ENCODE measurements at places on chromosomes 1 and 21.
A peak's percentile ranks its signal among the peaks of the same experiment; 100 is the strongest.

DNA sequence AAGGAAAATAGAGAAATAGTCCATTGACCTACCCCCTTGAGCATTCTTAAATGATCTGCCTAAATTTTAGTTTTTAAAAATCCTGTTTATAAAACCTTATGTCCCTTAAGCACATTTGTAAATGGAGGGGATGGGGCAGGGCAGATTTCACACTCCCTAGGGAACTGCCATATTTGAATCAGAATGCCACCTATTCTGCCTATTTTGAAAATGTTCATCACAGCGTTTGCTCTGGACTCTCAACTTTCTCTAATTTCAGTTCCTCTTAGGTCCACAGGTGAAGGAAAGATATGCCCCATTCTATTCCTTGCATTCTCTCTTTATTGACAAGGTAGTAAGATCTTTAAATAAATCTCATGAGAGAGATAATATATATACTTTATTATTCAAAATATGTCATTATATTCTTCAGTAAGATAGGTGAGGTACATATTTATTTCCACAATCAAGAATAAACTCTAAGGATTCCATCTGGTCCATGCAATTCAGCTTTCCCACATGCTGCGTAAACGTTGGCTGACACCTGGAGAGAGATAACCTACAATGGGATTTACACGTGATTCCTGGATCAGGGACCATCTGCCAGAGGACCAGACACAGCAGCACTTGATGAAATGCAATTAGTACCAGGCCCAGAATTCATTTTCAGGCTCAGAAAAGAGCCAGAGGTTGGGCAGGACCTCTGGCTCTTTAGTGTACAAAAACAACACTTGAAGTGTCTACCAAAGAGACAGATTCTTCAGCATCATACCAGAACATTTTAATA lies 1.2 kb upstream of the LPGAT1 start:
- no peak for DNase-seq

- no peak for DNase-seq
Measured at GRCh38 chr1:168991667-168992475, 114.6 kb upstream of the ATP1B1 start.

DNA sequence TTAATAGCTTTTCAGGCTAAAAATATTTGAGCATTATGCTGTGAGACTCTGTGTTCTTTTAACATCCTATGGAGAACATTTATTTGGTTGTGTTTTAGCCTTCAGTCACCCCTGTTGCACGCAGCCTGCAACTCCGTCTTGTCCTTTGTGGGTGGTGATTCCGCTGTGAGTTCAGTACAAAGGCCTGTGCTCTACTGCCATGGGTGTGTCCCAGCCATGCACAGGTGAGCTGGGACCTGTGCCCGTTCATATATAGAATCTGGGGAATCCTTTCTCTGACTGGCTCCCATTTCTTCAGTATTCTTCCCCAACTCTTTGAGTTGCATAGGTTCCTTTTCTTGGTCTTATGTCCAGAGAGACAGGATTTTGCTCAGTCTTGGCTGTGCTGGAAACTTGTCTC lies 61.4 kb downstream of the ACTL8 start:
- DNase-seq = no peak

DNA sequence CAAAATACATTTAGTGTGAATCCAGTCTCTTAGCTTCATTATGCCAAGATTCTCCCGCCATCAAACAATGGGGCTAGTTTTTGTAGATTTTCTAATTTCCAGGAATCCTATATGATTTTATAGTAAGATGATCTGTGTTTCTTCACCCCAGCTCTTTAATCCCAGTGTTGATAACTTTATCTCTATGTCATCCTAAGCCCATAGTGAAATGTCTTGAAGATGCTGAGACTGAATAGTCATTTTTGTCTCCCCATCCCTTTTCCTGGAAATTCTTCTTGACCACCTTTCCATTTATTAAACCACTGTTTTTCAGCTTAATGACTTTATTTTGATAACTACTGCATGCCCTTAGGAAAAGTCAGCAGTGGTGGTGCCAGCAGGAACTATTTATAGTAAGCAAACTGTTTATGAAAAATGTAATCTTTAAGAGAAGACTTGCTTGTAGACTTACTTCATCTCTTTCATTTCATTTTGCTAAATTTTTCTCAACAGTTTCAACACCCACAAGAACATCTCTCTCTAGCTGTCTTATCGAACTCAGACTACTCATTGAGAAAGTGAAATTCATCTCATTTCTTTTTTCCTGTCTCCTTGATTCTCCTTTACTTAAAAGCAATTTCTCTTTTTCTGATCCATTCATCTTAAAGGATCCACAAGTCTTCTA lies 116.6 kb downstream of the NTMT2 start:
- DNase-seq = no peak

DNA sequence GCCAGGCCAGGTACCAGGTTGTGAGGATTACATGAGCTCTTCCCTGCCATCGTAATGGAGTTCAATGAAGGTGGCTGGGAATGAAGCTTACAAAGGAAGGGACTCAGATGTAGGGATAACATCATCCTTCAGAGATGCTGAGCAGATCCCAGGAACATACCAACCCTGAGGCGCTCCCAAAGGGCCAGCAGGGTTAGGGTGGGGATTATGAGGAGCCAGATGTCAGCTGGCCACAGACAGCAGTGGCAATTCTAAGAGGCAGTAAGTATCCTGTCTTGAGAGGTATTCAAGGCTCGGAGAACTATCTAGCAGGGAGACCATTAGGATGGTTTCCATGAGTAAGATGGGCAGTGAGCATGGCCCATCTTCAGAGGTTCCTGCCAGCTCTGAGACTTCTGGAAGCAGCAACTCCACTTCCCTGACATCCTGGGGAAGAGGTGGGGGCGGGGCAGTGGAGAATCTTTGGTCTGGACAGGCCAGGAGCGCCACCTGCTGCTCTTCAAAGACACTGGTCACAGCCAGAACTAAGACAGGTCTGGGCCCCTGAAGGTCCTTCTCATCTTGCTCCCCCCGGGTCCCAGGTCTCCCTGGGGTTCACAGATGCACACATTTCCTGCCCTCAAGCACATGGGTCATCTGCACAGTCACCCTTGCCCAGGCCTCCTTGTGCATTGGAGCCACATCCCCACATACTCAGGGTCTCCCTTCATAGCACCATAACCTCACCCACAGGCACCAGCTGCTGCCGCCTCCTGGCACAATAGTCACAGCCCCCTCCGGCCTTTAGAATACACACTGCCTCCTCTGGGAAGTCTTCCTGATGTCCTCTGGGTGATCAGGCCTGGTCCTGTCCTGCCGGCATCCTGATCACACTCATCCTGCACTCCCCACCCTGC lies 2.7 kb upstream of the SDC3 start:
- peak; percentile 51 for DNase-seq
